ENCODE measurements at places on chromosomes 6 and 20.

GRCh38 chr6:119065955-119066354, 12.5 kb downstream of the FAM184A start:
- no peaks in the 10 kb centered on the region for H3K36me3 ChIP-seq
- no peaks in the 10 kb centered on the region for H3K27me3 ChIP-seq
- H3K4me3 ChIP-seq = no peak overlapping the region
- H3K4me1 ChIP-seq = no peaks in the 10 kb centered on the region
- DNase-seq = no peak

- H3K27ac ChIP-seq = no peak overlapping the region
- no peaks in the 10 kb centered on the region for H3K4me1 ChIP-seq
- no peak overlapping the region for H3K4me3 ChIP-seq
- H3K36me3 ChIP-seq = no peaks in the 10 kb centered on the region
- no peaks in the 10 kb centered on the region for H3K27me3 ChIP-seq
- DNase-seq = no peak
Observed at GRCh38 chr20:8357703-8358102, 225.6 kb downstream of the PLCB1 start.

DNA sequence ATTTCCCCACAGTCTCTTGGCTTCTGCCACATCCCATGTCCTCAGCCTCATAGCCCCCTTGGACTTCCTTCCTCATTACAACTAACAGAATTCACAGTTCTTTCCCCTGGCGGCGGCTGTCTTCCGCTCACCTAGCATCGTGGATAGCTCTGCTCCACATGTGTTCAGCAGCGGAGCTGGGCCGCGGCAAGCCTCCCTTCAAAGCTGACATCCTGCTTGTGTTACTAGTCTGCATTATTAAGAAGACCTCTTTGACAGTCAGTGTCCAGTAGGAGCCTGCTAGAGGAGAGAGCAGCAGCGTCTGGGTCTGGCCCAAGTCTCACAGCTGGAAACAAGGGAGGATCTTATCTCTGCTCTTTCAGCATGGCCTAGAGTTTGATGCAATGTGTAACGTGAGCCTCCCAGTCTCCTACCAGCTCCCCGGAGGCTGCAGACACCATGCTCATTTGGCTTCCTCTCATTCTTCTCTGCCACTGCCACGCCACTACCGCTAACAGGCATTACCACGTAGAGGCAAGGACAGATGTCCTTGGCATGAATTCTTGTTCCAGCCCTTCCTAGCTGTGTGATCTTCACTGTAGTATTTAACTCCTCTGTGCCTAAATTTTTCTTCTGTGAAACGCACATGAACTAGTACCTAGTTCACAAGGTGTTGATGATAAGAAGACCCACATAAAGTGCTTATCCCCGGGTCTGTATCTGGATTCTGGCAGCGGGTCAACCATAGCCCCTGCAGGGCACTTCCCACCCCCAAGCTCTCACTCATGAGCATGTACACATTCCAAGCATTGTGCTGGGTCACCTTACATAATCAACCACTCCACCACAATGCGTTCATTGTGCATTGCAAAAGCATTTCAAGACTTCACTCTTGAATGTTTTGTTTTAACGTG, 107.1 kb upstream of the BACH2 start:
- no peaks in the 10 kb centered on the region for H3K27me3 ChIP-seq
- no peak overlapping the region for H3K27ac ChIP-seq
- DNase-seq = peak; percentile 39
- no peaks in the 10 kb centered on the region for H3K4me1 ChIP-seq

- no peaks in the 10 kb centered on the region for H3K4me1 ChIP-seq
- H3K36me3 ChIP-seq = no peaks in the 10 kb centered on the region
- no peak overlapping the region for H3K27ac ChIP-seq
- no peak for DNase-seq
- no peaks in the 10 kb centered on the region for H3K27me3 ChIP-seq
Observed at GRCh38 chr6:169372589-169372988, 118.9 kb upstream of the THBS2 start.

GRCh38 chr20:5046656-5047339, 45.5 kb upstream of the SLC23A2 start:
- no peaks in the 10 kb centered on the region for H3K27me3 ChIP-seq
- no peak for DNase-seq
- no peak overlapping the region for H3K4me3 ChIP-seq
- H3K27ac ChIP-seq = no peak overlapping the region

DNA sequence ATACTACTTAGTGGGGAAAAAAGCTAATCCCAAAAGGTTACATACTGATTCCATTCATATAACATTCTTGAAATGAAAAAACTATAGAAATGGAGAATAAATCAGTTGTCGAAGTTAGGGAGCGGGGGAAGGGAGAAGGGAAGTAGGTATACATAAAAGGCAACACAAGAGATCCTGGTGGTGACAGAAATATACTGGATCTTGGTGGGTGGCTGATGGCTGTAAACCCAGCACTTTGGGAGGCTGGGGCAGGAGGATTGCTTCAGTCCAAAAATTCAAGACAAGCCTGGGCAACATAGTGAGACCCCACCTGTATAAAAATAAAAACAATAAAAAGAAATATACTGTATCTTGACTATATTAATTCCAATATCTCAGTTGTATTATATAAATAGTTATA, 105.7 kb upstream of the LGSN start:
- no peaks in the 10 kb centered on the region for H3K36me3 ChIP-seq
- H3K27me3 ChIP-seq = no peaks in the 10 kb centered on the region
- DNase-seq = no peak
- H3K4me1 ChIP-seq = no peaks in the 10 kb centered on the region

DNA sequence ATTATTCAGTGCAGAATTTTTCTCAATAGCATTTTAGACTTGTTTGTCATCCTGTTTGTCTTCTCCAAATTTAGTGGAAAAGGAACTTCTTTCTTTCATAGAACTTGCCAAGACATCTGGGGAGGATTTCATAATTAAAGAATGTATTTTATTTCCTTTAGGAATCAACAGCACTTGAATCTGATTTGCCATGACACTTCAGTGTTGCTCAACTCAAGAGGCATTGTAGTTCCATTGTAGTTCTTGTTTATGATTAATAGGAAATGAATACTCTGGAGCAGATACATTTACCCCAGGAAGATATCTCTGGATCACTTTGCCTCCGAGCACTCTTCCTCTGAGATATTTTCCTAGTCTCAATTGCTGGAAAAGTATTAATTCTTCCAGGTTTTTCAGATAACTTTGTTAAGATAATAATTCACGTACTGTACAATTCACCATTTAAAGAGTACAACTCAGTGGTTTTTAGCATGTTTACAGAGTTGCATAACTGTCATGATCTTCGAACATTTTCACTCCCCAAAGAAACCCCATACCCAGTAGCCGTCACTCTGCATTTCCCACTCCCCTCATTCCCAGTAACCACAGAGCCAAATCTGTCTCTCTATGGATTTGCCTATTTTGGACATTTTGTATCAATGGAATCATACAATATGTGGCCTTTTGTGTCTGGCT, 29.7 kb downstream of the AKAP12 start:
- H3K36me3 ChIP-seq = no peaks in the 10 kb centered on the region
- no peak overlapping the region for H3K27ac ChIP-seq
- no peak for DNase-seq
- H3K4me3 ChIP-seq = no peak overlapping the region
- H3K27me3 ChIP-seq = no peaks in the 10 kb centered on the region

DNA sequence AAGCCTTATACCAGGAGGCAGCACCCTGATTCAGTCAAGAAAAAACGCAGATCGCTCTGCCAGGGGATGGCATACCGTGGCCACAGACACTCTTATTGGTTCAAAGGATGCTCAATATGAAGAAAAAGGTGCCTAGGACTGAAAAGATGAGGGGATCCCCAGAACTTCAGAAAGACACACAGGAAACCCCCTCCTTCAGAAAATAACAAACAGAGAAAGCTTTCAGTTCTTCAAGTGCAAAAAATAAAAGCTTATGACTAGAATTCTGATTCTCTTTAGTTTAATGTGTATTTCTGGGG, 17.7 kb upstream of the MYB start:
- no peak overlapping the region for H3K27ac ChIP-seq
- H3K4me3 ChIP-seq = no peak overlapping the region
- H3K4me1 ChIP-seq = no peaks in the 10 kb centered on the region
- DNase-seq = no peak

DNA sequence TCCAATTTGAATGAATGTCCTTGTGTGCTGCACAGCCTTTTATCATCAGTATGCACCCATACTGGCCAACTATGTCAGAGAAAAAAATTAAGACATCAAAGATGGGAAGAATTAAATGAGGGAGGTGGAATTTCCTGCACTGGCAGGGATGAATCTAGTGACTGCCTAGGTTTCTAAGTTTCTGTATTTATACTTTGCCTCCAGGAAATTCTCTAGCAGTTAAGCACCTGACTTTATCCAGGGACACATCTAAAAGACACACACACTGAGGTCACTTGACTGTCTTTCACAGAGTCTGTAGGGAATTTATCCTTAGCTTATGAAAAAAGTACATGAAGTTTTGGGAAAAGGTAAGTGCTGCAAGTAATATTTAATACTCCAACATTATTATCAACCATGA, 636.5 kb upstream of the PTCHD4 start:
- no peaks in the 10 kb centered on the region for H3K27me3 ChIP-seq
- H3K4me3 ChIP-seq = no peak overlapping the region
- DNase-seq = no peak
- H3K27ac ChIP-seq = no peak overlapping the region

DNA sequence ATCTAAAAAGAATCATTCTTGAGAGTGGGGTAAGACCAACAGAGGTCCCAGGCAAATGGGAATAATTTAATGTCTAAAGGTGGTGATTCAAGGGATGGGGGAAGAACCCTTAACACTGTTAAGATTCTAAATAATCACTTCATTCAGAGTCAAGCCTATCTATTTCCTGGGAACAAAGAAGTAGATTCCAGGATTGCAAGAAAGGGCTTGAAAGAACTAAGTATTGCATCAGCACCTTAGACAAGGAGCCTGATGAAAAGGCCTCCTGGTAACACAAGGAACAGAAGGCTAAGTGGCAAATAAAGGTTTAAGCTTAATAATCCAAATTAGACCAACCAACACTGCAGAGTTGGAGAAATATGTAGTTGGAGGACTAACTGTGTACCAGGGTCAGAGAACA, 620.7 kb upstream of the BTBD3 start:
- no peaks in the 10 kb centered on the region for H3K36me3 ChIP-seq
- H3K27me3 ChIP-seq = no peaks in the 10 kb centered on the region
- H3K4me3 ChIP-seq = no peak overlapping the region
- H3K4me1 ChIP-seq = no peaks in the 10 kb centered on the region

GRCh38 chr6:105780146-105780860, 305.8 kb upstream of the PRDM1 start:
- H3K36me3 ChIP-seq = no peaks in the 10 kb centered on the region
- H3K27ac ChIP-seq = no peak overlapping the region
- H3K4me1 ChIP-seq = no peaks in the 10 kb centered on the region
- no peaks in the 10 kb centered on the region for H3K27me3 ChIP-seq
- no peak for DNase-seq

DNA sequence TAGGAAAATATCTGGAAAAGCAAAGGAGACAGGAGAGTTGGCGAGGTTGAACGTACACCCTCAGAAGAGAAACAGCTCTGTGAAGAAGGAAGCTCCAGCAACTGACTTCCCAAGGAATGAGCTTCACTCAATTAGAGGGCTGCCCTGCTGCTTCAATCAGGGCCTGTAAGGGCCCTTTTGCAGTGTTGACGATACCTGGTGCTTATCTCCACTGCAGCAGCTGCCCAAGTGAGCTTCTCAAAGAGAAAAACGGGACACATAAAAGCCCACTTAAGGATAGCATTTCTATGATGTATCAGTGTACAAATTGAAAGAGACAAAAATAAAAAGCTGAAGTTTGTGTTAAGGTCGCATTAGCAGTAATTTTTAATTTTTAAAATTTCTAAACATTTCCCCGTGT, 16.4 kb downstream of the SEC63 start:
- H3K4me1 ChIP-seq = no peaks in the 10 kb centered on the region
- no peaks in the 10 kb centered on the region for H3K36me3 ChIP-seq
- no peak for DNase-seq

DNA sequence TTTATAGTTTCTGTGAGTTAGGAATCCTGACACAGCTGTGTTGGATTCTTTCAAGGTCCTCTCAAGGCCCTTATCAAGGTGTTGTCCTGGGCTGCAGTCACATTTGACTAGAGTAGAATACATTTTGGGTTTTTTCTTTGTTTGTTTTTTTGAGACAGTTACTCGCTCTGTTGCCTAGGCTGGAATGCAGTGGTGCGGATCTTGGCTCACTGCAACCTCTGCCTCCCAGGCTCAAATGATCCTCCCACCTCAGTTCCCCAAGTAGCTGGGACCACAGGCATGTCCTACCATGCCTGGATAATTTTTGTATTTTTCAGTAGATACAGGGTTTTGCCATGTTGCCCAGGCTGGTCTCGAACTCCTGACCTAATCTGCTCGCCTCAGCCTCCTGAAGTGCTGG, 15.7 kb downstream of the NFYA start:
- DNase-seq = no peak
- H3K27ac ChIP-seq = no peak overlapping the region
- H3K4me3 ChIP-seq = no peak overlapping the region
- H3K27me3 ChIP-seq = no peaks in the 10 kb centered on the region

DNA sequence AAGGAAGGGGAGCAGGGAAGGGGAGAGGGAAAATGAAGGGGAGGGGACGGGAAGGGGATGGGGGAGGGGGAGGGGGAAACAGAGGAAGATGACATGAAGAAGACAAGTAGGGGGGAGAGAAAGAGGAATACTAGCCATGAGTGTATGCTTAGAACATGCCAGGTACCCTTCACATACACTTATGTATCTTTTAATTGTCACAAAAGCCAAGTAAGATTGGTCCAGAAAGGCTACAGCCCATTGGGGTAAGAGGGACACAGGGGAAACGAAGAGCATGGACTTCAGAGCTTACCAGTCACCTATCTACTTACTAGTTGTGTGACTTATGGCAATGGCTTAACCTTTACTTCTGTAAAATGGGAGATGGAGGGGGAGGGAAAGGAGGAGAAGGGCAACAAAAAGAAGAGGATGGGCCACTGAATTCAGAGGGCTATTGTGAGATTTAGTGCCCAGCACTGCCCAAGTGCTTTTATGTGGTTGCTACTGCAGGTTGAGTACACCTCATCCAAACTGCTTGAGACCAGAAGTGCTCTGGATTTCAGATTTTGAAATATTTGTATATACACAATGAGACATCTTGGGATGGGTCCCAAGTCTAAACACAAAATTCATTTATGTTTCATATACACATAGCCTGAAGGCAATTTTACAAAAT, 90.3 kb downstream of the ARHGAP18 start:
- no peak overlapping the region for H3K27ac ChIP-seq
- DNase-seq = no peak
- H3K4me3 ChIP-seq = no peak overlapping the region
- no peaks in the 10 kb centered on the region for H3K4me1 ChIP-seq
- H3K36me3 ChIP-seq = no peaks in the 10 kb centered on the region

GRCh38 chr6:13832778-13833177, 18.4 kb upstream of the MCUR1 start:
- no peak overlapping the region for H3K4me3 ChIP-seq
- no peaks in the 10 kb centered on the region for H3K36me3 ChIP-seq
- H3K4me1 ChIP-seq = no peaks in the 10 kb centered on the region
- no peaks in the 10 kb centered on the region for H3K27me3 ChIP-seq
- no peak overlapping the region for H3K27ac ChIP-seq

All from uterus (tissue), 4 donors.